ENCODE measurements at places on chromosomes 4 and X. TPM values are rescaled to one million over a fixed set of nuclear protein-coding genes. Genes with fewer than 3 reads are reported as not detected.

The TMPRSS11D gene
- not detected for polyA plus RNA-seq

The BANK1 gene
- polyA plus RNA-seq = 0.58 TPM

The POLN gene
- not detected for polyA plus RNA-seq

The TGIF2LX gene
- not detected for polyA plus RNA-seq

The MCTS1 gene
- polyA plus RNA-seq = 68.2 TPM

DNA sequence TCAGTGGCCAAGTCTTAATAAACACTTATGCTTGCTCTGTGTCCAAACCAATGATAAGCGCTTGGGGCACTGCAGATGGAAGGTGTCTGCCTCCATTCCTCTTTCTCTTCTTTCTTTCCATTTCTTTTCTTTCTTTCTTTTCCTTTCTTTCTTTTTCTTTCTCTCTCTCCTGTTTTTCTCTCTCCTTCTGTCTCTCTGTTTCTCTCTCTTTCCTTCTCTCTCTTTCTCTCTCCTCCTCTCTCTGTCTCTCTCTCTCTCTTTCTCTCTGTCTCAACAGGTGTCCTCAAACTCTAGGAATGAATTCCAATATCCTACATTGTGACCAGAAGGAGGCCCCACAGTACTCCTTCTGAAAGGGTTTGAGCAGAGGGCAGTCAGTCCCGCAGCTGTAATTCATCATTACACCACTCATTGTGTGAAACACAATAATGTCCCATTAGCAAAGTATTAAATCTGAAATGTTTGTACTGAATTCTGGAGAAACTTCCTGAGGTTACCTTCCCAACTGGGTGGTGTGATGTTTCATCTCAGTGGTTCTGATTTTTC, 66.5 kb upstream of the PAGE1 start:
- no peaks in the 10 kb centered on the region for H3K36me3 ChIP-seq
- H3K4me3 ChIP-seq = no peak overlapping the region
- H3K27me3 ChIP-seq = no peaks in the 10 kb centered on the region
- DNase-seq = no peak
- no peak overlapping the region for H3K27ac ChIP-seq
- H3K4me1 ChIP-seq = no peaks in the 10 kb centered on the region

DNA sequence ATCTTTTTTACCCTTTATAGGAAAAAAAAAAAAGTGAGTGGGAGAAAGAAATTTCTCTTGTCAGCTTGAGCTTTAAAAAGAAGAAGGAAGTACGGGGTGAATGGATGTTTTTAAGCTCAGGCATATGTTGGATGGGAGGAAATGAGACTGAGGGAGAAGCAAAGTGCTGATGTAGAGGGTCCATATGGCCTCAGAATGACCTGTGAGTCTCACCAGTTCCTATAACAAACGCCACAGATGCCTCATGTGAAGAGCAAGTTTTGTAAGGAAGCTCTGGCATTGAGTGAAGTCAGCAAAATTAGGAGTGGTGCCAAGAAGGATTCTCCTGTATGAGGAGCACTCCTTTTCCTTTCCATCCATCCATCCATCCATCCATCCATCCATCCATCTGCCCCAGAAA, 214.6 kb downstream of the PTTG2 start:
- no peak overlapping the region for H3K27ac ChIP-seq
- no peak overlapping the region for H3K4me3 ChIP-seq
- no peak for DNase-seq
- no peaks in the 10 kb centered on the region for H3K27me3 ChIP-seq
- H3K36me3 ChIP-seq = no peaks in the 10 kb centered on the region

- H3K27me3 ChIP-seq = peaks cover 35% of the 10 kb centered on the region
- peak; percentile 48 for DNase-seq
- no peaks in the 10 kb centered on the region for H3K36me3 ChIP-seq
- H3K4me1 ChIP-seq = peaks cover 9% of the 10 kb centered on the region
- H3K4me3 ChIP-seq = peak overlapping the region; percentile 88
These were observed 862 bp upstream of the INPP4B start for GRCh38 chr4:142846729-142847596.

DNA sequence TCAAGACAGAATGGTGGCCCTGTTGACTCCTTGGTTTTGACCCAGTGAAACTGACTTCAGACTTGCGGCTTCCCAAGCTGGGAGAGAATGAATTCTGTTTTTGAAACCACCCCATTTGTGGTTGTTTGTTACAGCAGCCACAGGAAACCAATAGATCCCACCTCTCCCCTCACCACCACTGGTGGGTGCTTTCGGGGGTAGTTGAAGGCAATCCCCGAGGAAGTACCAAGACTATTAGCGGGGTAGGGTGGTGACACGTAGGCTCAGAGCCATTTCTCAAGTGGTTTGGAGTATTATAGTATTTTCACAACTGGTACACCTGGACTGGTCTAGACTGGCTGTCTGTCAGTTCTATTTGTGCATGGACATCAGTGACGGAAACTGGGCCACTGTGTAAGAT, 189.1 kb upstream of the RBPJ start:
- H3K27ac ChIP-seq = no peak overlapping the region
- H3K27me3 ChIP-seq = peaks cover 4% of the 10 kb centered on the region
- H3K4me1 ChIP-seq = peaks cover 12% of the 10 kb centered on the region
- DNase-seq = no peak

DNA sequence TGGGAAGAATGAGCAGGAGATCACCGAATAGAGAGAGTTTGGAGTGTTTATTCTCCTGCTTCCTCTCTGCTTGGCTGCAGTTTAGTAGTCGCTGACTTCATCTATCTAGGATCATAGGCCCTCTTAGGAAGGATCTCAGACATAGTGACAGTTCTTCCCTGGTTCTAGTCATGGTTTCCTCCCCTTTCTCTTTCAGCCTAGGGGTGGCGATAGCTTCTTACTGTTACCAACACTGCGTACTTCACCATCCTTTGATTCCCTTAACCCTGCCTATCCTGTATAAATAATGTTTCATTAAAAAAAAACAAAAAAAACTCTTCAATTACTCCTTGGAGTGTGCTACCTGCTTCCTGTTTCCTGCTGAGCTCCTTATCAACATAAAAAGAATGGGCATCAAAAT, 103.8 kb downstream of the DDX53 start:
- H3K27me3 ChIP-seq = no peaks in the 10 kb centered on the region
- H3K27ac ChIP-seq = no peak overlapping the region
- H3K4me3 ChIP-seq = no peak overlapping the region
- H3K4me1 ChIP-seq = no peaks in the 10 kb centered on the region
- no peak for DNase-seq
- no peaks in the 10 kb centered on the region for H3K36me3 ChIP-seq

DNA sequence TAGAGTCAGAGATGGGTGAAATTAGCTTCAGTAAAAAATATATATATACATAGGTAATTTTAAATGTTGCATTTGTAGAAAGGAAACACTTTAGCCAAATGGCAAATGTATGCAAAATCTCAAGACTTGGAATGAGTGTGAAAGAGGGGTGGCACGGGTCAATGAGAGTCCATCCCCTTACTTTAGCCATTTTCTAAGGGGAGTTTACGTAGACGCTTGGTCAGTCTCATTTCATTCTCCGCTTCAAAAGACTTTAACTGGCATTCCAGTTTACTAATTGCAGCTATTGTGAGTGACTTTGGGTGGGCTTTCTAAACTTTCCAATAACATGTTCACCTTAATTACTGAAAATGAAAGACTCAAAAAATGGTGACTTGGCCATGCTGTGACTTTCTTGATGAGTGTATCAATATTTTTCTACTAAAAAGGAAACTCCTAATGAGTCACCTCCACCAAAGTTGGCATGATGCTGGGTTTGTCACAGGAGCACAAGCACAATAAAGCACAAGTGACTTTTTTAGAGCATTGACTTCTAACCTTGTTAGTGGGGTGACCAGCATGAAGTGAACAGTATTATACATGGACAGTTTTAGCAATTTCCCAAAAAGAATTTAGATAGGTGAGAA, 356.0 kb upstream of the RASGEF1B start:
- H3K36me3 ChIP-seq = no peaks in the 10 kb centered on the region
- no peaks in the 10 kb centered on the region for H3K4me1 ChIP-seq
- DNase-seq = no peak
- H3K27ac ChIP-seq = no peak overlapping the region
- no peak overlapping the region for H3K4me3 ChIP-seq

DNA sequence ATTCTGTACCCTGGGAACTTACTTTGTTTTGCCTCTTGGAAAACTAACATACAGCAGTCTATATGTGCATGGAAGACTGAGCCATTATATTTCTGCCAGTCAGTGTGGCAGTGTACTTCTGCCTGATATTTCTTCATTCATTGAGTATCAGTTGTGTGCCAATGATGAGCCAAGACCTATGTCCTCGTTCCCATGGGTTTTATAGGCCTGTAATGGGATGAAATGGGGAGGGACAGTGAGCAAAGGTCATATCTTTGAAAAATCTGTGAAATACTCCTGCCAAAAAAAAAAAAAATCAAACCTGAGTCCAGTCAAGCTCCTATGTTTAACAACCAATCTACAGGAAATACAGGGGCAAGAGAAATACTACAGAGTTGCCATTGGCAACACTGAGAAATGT, 9.1 kb downstream of the NSD2 start:
- H3K27ac ChIP-seq = no peak overlapping the region
- peaks cover 19% of the 10 kb centered on the region for H3K4me1 ChIP-seq
- H3K36me3 ChIP-seq = no peaks in the 10 kb centered on the region
- DNase-seq = no peak
- no peak overlapping the region for H3K4me3 ChIP-seq

GRCh38 chr4:26701786-26702227, 117.9 kb downstream of the TBC1D19 start:
- H3K27ac ChIP-seq = no peak overlapping the region
- H3K4me1 ChIP-seq = no peaks in the 10 kb centered on the region
- no peak overlapping the region for H3K4me3 ChIP-seq
- DNase-seq = no peak
- no peaks in the 10 kb centered on the region for H3K36me3 ChIP-seq

DNA sequence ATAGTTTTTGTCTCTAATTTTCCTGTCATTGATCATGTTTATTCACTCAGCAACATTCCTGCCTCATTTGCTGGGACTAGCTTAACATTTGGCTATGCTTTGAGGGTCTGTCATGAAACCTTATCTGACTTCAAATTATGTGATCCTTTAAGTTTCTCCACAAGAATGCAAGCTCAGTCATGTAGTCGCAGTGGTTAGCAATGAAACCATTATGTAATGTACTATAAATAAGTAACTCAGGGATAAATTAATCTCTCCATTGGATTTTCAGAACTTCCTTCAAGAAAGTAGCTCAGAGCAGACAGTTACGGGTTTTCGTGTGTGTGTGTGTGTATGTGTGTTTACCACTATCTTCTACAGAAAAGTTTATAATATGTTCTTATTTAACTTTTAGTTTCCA, 993.6 kb downstream of the ADGRL3 start:
- no peaks in the 10 kb centered on the region for H3K4me1 ChIP-seq
- no peak for DNase-seq
- no peaks in the 10 kb centered on the region for H3K27me3 ChIP-seq
- H3K27ac ChIP-seq = no peak overlapping the region
- no peaks in the 10 kb centered on the region for H3K36me3 ChIP-seq
